ENCODE measurements at places on chromosomes 13 and 19.

DNA sequence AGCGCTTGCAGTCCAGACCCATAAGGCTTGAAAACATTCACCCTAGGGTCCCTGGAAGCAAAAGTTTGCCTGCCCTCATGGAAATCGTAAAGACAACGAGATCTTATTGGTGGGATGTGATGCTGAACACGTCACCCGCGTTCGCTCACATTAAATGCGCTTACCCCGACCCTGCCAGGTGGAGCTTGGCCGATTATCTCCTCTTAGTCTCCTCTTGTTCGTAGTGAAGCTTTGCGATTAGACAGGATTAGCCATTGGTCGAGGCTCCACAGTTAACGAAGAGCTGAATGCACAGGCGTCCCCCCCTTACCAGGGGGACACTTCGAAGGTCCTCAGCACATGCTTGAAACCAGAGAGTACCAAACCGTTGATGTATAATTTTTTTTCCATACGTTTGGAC lies 16.0 kb upstream of the KDM4B start:
- DNase-seq: no peak

GRCh38 chr19:54606230-54606629 lies 12.8 kb downstream of the LILRA1 start:
- no peak for DNase-seq

DNA sequence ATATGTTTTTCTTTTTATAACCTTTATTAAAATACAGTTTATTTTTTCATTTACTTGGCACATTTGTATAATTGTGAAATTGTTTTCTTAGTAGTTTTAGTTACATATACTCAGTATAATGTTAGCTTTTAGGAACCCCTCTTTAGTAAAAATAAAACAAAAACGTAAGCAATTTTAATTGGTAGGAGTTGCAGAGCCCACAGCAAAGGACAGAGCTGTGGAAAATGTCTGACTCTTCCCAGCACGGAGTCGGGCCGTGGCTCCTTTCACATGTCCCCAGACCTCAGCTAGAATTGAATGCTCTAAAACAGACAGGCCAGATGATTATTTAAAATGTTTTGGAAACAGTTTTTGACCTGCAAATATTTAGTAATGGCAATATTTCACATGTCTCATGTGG lies 27.9 kb upstream of the CEACAM21 start:
- DNase-seq: no peak

DNA sequence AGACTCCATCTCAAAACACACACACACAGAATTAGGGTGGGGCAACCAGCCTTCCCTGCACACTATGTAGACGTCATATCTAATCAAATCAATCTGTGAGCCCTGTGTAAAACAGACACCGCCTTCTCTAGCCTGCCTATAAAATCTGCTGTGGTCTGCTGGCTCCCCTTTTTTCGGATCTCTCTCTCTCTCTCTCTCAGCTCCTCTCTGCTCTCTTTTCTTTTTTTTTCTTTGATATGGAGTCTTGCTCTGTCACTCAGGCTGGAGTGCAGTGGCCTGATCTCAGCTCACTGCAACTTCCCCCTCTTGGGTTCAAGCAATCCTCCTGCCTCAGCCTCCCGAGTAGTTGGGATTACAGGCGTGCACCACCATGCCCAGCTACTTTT lies 11.8 kb upstream of the CD70 start:
- DNase-seq: no peak

DNA sequence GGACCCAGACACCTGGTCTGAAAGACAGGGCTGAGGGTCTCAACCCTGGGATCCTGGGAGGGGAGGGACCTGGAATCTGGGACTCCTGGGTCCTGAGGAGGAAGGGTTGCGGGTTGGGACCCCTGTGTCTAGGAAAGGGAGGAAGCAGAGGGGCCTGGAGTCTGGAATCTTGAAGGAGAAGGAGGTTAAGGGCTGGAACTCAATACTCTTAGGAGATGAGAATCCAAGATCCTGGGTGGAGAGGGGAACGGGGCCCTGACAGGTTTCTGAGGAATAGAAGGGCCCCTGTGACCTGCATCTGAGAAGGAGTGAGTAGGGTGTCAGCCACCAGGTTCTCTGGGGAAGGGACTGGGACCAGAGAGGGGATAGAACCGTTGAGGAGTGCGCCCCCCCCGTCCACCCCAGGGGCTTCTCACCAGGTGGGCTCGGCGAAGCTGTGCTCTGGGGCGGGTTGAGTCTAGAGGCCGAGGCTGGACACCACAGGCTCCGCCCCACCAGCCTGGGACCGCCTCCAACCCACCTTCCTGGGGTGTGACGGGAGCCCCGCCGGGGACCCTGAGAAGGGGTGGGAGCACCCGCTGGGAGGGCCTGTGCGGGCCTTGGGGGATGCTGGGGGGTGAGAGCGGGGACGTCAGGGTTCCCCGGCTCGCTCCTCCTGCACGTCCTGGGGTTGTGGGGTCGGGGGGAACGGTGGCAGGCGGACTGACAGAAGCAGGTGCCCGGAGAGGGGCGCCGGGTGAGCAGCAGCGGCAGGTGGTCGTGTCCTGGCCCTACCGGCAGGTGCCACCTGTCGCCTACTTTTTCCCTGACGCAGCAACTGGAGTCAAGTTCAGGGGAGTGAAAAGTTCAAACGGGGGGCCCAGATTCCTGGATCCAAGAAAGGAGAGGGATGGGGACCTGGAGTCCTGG lies at the start of gene MAMSTR:
Gene MAMSTR (minus strand): TSS at position 463 of the 909 bp plus-strand sequence. CDS start 694 bp downstream, outside the sequence.
- DNase-seq: no peak

DNA sequence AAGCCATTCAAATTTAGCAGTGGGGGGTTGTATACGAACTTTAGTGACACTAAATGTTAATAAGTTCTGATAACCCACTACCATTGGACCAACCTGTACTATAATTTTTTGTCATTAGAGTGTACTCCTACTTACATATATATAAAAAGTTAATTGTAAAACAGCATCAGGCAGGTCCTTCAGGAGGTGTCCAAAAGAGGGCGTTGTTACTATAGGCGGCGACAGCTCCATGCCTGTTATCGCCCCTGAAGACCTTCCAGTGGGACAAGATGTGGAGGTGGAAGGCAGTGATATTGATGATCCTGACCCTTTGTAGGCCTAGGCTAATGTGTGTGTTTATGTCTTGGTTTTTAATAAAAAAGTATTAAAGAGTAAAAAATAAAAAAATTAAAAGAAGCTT lies 27.5 kb downstream of the SPRYD7 start:
- no peak for DNase-seq

GRCh38 chr19:6593651-6594416 lies 2.9 kb upstream of the CD70 start:
- no peak for DNase-seq
